ENCODE measurements at places on chromosomes 16 and 17. TPM values are rescaled to one million over a fixed set of nuclear protein-coding genes. Genes with fewer than 3 reads are reported as not detected.

- DNase-seq, result no peak
These were observed 3.2 kb downstream of the PRSS22 start for GRCh38 chr16:2854700-2855309.

DNA sequence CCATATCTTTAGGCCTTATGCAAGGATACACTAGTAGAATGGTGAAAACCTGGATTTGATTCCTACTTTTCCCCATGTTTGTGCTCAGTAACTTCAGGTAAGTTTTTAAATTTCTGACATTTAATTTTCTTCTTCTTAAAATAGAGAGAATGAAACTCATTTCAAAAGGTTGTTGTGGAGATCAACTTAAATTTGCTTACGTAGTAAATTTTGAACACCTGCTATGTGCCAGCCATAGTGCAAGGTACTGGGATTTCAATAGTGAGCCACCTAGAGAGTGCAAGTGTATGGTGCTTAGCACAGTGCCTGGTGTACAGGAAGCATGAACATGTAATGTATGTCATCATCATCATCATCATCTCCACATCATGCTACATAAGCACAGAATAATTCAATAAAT lies 73.6 kb upstream of the SMIM36 start:
- DNase-seq, result no peak

GRCh38 chr16:13997933-13998332 lies 73.2 kb upstream of the MRTFB start:
- DNase-seq, result no peak

C17orf75 gene
- total RNA-seq, result 16.2 TPM

SLC2A4 gene
- 3.9 TPM for total RNA-seq

HS3ST3A1 gene
- 0.33 TPM for total RNA-seq

DNA sequence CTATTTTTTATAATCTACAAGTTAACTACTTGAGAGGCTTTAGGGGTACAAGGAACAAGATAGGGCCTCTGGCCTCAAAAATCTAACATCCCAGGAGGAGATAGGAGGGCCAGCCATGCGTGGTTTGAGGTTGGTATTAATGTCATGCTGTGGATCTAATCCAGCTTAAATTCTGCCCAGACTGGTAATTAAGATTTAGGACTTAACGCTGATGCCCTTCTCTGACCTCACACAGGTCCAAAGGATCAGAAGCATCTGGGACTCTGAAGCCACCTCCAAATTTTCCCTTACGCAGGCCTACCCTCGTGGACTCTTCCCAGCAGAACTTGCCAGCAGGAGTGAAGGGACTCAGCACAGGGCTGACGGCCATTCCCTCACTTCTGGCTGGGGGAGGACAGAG lies 15.1 kb downstream of the SLC6A4 start:
- DNase-seq, result no peak

LRRC37A3 gene
- total RNA-seq, result 22.3 TPM

DNA sequence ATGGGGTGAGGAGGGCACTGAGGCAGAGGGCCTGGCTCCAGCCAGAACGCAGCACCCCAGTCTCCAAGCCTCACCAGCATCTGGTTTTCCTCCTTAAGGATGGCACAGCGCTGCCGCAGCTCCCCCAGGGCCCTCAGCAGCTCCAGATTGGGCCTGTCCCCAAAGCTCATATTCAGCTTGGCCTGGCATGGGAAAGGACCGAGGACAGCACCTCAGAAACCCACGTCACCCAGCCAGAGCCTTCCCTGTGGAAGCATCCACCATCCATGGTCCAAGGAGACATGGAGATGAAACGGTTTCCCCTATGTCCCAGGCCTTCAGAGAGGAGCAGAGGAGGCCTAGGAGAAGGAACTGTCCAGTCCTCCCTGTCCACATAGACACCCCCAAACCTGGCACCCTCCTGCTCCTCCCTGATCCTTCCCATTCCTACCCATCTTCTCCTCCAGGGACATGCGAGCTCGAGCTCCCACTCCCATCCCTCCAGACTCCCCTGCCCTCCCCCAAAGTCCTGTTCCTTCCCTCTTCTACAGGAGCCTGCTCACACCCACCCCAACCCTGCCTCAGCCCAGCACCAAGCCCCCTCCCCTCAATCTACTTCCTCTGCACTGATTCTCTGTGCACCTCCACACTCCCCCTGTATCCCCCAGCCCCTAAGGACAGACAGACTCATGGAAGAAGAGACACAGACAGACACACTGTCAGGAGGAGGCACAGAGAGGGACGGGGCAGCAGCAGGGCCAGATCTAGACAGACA lies 1.8 kb downstream of the TSPOAP1 start:
- no peak for DNase-seq

DECR2 gene
- total RNA-seq, result 15.9 TPM

DNA sequence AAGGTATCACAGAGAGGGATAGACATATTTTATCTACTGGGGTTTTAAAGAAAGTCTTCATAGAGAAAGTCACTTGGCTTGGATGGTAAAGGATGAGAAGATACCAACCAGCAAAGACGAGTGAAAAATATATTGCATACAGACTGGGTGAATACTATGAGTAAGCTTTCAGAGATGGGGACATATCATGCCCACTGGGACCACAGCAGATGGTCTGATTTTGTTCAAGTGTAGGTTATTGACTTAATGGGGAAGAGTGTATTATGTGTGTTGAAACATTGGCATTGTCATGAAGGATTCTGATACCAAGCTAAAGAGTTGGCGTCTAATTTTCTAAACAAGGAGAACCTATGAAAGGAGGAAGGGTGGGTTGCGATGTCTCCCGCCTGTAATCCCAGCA lies 13.8 kb upstream of the MMD start:
- no peak for DNase-seq

DNA sequence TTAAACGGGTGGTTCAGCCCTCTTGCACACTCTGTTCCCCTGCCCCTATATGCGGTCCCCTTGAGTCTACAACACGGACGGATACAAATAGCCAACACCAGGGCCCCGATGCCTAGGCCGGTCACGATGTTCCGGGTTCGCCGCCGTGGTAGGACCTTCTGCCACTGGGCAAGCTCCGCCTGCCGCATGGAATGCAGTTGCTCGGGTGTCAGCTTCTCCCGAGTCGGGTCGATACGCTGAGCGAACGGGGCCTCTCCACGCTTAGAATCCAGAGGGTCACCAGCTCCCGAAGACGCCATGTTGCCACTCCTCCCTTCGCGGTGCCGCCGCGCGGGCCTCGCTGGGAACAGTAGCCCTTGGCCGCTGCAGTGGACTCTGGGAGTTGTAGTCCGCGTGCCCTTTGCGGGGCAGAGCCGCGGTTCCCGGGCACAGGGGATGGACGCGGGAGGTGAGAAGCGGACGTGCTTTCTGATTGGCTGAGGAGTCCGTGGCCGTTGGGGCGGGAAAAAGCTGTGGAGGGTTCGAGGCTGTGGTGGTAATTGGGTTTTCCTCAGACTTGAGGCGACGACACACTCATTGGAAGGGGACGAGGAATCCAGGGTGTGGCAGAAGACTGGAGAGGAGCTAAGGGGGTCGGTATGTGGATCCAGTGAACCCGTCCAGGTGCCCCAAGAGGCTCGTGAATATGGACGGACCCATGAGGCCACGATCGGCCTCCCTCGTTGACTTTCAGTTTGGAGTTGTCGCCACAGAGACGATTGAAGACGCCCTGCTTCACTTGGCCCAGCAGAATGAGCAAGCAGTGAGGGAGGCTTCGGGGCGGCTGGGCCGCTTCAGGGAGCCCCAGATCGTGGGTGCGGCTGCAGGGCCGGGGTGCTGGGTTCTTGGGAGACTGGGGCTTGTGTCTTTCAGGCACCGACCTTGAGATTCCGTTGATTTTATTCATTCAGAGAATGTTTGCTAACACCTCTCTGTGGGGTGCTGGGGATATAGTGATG lies at the start of the genes CNTD1 and COA3:
Gene CNTD1, plus strand, starts transcription at position 479 of the 998 bp plus-strand sequence. Its CDS starts 207 bp downstream, at position 686.
Gene COA3, minus strand, starts transcription at position 322 of the 998 bp plus-strand sequence. Its CDS starts 23 bp downstream, at position 299.
- DNase-seq, result peak; percentile 96

- DNase-seq, result peak; percentile 8
These were observed 47.8 kb upstream of the SLC47A1 start for GRCh38 chr17:19485800-19486340.

DNA sequence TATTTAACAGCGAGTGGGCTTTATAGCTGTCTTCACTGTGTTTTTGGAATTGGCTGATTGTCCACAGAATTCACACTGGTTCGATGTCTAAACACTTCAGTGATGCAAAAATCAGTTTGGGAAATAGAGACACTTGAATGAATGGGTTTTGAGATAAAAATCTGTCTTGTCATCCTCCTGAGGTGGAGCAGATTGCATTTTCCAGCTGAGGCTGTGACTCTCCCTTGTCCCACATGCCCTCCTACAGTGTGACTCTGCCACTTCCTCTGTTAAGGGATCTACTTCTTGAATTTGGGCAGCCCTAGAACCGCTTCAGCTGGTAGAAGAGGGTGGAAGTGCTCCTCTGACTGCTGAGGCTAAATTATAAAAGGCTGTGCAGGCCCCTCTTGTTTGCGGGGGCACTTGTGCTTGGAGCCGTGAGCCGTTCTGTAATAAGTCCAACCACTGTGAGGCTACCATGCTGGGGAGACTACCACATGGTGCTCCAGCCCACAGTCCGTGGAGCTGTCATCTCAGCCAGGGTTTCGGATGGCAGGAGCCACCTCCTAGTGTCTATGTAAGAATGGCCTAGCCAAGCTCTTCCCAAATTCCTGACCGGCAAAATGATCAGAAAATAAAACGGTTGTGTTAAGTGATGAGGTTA lies 175.9 kb downstream of the SPECC1 start:
- no peak for DNase-seq

ZNF469 gene
- total RNA-seq, result 1.9 TPM

DNA sequence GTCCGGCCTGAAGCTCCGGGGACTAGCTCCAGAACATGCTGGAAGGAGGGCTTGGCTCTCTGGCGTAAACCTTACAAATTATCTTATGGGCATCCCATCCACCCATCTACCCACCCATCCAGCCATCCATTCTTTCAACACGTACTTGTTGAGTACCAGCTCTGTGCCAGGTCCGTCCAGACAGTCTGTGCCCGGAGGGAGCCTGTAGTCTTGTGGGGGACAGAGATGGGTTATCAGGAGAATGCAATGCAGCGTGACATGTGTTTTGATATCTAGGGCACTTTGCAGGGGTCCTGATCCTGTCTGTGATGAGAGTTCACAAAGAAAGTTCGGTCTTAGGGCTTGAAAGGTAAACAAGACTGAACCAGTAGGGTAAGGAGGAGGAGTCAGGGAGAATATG lies 4.1 kb upstream of the SLC13A2 start:
- no peak for DNase-seq

- no peak for DNase-seq
These were observed 361.6 kb downstream of the GRIN2A start for GRCh38 chr16:9820476-9821246.

GRCh38 chr17:57615836-57616757 lies 129.0 kb downstream of the CCDC182 start:
- DNase-seq, result peak; percentile 30

DNA sequence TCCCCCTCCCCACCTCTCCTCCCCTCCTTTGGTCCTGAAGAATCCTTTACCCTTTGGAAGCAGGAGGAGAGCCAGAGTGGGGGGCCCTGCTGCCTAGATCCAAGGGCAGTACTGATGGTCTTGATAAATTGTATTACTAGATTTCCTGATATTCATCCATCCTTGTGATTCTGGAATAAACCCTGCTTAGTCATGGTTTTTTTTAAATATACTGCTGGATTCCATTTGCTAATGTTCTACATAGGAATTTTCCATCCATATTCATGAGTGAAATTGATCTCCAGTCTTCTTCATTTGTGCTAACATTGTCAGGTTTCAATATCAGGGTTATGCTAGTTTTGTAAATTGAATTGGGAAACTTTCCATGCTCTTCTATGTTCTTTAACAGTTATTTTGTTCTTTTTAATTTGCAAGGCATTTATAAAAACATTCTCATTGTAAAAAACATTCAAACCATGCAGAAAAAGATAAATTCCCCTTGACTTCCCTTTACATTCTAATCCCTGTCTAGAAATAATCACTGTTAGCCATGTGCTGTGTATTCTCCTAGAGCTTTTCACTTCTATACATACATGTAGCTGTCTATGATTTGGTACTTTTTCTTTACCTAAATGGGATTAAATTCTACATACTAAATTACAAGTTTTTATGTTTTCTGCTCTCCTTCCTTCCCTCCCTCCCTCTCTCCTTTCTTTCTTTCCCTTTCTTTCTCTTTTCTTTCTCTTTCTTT lies 56.7 kb downstream of the CCDC42 start:
- DNase-seq, result no peak

GRCh38 chr17:72460711-72461110 lies 339.9 kb downstream of the SOX9 start:
- no peak for DNase-seq

DNA sequence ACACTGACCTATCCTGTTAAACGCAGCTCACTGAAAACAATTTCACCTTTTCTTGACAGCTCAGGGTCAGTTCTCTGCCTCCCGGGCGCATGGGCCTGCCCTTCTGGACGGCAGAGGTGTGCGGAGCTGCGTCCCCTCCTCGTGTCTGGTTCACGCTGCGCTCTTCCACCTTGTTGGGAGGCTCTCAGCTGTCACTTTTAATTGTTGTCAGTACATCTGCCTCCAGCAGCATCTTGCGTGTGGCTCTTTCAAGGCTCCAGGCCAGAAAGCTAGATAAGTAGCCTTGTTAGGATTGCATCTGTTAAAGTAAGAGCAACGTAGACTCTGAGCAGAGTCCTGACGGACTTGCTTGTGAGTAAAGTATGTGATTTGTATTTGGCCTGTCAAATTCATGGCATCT lies 59.4 kb downstream of the MGAT5B start:
- no peak for DNase-seq

GRCh38 chr16:68991075-68991474 lies 114.4 kb upstream of the HAS3 start:
- DNase-seq, result no peak

DBNDD1 gene
- 3.5 TPM for total RNA-seq

- no peak for DNase-seq
These were observed 56.9 kb downstream of the MSI2 start for GRCh38 chr17:57313097-57313835.

TSNAXIP1 gene
- 0.84 TPM for total RNA-seq

DNA sequence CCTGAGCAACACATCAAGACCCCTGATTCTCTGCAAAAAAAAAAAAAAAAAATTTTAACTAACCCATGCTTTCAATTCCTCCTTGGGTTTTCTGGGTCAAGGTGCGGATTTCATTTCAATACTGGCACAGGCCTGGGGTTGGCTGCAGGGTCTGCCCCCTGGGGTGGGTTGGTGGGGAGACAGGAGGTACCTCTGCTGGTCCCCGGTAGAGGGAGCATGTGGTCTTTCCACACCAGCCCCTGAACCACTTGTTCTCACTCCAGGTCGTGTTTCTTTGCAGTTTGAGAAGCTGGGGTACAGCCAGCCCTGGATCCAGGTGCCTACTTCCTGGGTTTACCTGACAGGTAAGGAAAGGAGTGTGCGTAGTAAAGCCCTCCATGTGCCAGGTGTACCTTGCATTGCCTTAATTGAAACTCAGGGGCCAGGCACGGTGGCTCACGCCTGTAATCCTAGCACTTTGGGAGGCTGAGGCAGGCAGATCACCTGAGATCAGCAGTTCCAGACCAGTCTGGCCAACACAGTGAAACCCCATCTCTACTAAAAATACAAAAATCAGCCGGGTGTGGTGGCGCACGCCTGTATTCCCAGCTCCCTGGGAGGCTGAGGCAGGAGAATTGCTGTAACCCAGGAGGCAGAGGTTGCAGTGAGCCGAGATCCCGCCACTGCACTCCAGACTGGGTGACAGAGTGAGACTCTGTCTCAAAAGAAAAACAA lies 21.8 kb downstream of the SDR42E2 start:
- no peak for DNase-seq
